ENCODE measurements at places on chromosomes 2 and 18.

- H3K4me3 ChIP-seq = no peak overlapping the region
- DNase-seq = no peak
- H3K36me3 ChIP-seq = no peaks in the 10 kb centered on the region
- no peaks in the 10 kb centered on the region for H3K27me3 ChIP-seq
- peaks cover 4% of the 10 kb centered on the region for H3K4me1 ChIP-seq
Observed at GRCh38 chr2:37718515-37719161, 47.2 kb upstream of the CDC42EP3 start.

- no peak for DNase-seq
- H3K4me3 ChIP-seq = no peak overlapping the region
- no peaks in the 10 kb centered on the region for H3K27me3 ChIP-seq
- no peak overlapping the region for H3K27ac ChIP-seq
- no peaks in the 10 kb centered on the region for H3K4me1 ChIP-seq
Observed at GRCh38 chr2:201938156-201938775, 95.4 kb upstream of the FZD7 start.

DNA sequence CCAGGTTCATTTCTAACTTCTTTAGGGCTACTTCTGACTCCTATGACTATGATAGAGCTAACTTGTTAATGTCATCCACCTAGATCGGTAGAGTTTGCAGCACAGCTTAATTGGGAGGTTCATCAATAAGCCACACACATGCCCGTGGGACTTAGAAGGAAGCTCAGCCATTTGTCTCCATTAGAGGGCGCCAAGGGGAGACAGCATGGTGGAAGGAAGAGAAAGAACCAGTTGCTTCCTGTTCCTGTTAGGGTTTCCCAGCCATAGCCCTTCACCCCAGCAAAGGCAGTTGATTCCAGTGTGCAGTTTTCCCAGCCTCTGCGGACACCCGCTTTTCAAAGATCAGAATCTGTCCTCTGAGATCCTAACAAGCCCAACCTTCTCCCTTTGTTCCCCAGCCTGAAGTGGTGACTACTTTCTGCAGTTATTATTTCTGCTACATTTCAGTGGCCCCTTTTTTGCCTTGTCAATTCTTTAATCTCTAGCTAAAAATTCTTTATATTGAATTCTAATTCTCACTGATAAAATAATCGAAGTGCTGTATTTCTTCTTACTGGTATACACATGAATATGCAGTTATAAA is 30.3 kb downstream of the MAIP1 start:
- peak; percentile 42 for DNase-seq
- H3K4me1 ChIP-seq = no peaks in the 10 kb centered on the region
- H3K27ac ChIP-seq = no peak overlapping the region
- H3K4me3 ChIP-seq = no peak overlapping the region

GRCh38 chr2:206275312-206276055 is 1.0 kb downstream of the ZDBF2 start:
- H3K4me3 ChIP-seq = peak overlapping the region; percentile 61
- DNase-seq = peak; percentile 28
- H3K27me3 ChIP-seq = peaks cover 11% of the 10 kb centered on the region
- H3K4me1 ChIP-seq = peaks cover 13% of the 10 kb centered on the region
- no peaks in the 10 kb centered on the region for H3K36me3 ChIP-seq

DNA sequence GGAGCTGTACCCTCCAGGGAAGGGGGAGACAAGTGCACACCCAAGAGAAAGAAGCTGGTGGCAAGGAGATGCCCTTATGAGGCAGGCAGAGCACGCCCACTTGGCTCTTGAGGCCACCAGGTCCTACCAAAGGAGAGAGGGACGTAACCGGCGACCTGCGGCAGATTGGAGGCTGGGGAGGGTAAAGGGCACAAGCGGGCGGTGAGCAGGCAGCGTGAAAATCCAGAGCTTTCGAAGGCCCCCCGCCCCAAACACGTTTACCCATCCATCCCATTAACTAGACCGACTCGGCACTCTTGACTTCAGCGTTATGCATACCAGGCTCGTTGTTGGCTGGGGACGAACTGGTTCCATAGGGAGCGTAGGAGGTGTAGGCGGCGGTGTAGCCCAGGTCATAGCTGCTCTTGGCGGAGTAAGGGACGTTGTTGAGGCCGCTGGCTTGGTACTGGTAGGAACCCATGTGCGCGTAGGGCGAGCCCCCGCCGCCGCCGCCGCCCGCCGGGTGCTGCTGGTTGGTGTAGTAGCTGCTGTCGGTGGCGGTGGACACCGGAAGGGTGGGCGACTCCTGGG is 794 bp downstream of the DLX2 start:
- no peak for DNase-seq
- no peaks in the 10 kb centered on the region for H3K36me3 ChIP-seq
- peaks cover 86% of the 10 kb centered on the region for H3K4me1 ChIP-seq
- H3K27me3 ChIP-seq = peaks cover 96% of the 10 kb centered on the region
- no peak overlapping the region for H3K27ac ChIP-seq

DNA sequence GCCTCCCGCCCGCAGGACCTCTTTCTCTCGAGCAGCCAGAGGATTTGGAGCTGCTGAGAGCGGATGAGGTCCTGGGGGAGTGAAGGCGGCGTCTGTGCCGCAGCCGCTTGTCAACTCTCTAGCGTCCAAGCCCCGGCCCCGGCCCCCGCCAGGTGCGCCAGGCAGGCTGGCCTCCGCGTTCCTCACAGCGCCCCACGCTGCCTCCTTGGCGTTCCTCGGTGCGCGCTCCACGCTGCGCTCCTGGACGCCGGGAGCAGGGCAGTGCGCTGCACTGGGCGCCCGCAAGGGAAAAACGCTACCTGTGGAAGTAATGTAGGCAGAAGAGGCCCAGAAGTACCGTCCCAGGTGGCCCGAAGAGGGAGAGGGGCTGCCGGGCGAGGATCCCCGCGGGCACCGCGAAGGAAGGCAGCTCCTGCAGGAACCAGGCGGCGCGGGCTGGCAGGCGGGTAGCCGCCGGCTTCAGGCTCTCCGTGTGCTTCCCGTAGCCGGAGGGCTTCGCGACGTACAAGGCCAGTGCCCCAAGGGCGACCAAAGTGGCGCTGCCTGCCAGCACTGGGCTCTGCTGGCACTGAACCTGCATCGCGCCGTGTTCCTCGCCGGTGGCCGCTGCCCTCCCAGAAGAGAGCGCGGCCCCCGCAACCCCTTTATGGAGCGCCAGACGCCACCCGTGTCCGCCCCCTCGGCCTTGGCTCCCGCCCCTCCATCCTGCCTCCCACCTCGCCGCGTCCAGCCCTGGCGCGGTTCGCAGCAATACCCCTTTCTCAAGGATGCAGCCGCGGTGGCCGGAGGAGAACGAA is at the start of gene SRD5A2:
SRD5A2 (minus strand) TSS at position 618 of the 797 bp plus-strand sequence; CDS start at position 580, 38 bp downstream.
- H3K36me3 ChIP-seq = no peaks in the 10 kb centered on the region
- no peak within 1 kb of the TSS for H3K27ac ChIP-seq
- H3K4me1 ChIP-seq = no peaks in the 10 kb centered on the region
- no peak within 1 kb of the TSS for H3K4me3 ChIP-seq
- no peak for DNase-seq
- no peaks in the 10 kb centered on the region for H3K27me3 ChIP-seq

- DNase-seq = no peak
- no peak overlapping the region for H3K27ac ChIP-seq
- H3K4me1 ChIP-seq = no peaks in the 10 kb centered on the region
Observed at GRCh38 chr2:157150747-157151146, 106.8 kb upstream of the GALNT5 start.

- H3K27me3 ChIP-seq = no peaks in the 10 kb centered on the region
- H3K36me3 ChIP-seq = no peaks in the 10 kb centered on the region
- DNase-seq = no peak
- no peak overlapping the region for H3K4me3 ChIP-seq
Observed at GRCh38 chr2:1694371-1695271, 49.7 kb downstream of the PXDN start.

DNA sequence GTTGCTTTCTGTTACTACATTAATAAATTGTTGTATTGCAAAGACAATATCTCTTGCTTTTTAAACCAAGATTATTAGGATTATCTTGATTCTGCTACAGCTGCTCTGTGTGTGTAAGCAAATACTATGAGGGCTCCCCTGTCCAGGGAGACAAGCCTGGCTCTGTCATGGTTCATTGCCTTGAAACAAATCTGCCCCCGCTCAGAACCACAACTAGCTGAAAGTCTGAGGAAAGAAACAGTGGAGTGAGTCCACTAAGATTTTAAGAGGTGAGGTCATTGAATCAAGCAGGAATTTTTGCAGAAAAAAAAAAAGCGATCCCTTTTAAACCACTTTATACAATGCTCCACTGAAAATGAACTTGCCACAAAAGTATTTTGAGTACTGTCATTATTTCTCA is 30.8 kb upstream of the LRRTM4 start:
- H3K36me3 ChIP-seq = no peaks in the 10 kb centered on the region
- H3K4me3 ChIP-seq = no peak overlapping the region
- H3K27me3 ChIP-seq = no peaks in the 10 kb centered on the region
- DNase-seq = no peak
- H3K4me1 ChIP-seq = no peaks in the 10 kb centered on the region

GRCh38 chr2:201985728-201986462 is 47.8 kb upstream of the FZD7 start:
- no peak for DNase-seq
- no peaks in the 10 kb centered on the region for H3K4me1 ChIP-seq
- H3K27ac ChIP-seq = no peak overlapping the region
- no peak overlapping the region for H3K4me3 ChIP-seq

DNA sequence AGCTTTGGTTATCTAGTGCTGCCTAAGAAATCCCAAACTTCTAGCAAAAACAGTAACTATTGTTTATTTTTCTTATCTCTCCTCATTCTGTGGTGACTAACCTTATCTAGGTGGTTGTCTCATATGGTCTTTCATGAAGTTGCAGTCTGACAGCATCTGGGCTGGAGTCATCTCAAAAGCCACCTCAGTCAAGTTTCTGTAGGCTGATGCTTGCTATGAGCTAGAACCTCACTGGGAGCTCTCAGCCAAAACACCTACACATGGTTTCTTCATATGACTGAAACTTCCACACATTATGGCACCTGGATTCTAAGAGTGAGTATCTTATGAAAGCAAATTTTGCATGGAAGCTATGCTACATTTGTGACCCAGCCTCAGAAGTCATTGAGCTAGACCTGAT is 596.4 kb upstream of the VRK2 start:
- DNase-seq = no peak
- H3K4me3 ChIP-seq = no peak overlapping the region
- H3K4me1 ChIP-seq = no peaks in the 10 kb centered on the region
- no peak overlapping the region for H3K27ac ChIP-seq
- no peaks in the 10 kb centered on the region for H3K27me3 ChIP-seq
- H3K36me3 ChIP-seq = no peaks in the 10 kb centered on the region

GRCh38 chr2:157497638-157498314 is 53.9 kb upstream of the CYTIP start:
- no peaks in the 10 kb centered on the region for H3K36me3 ChIP-seq
- peak; percentile 35 for DNase-seq
- no peak overlapping the region for H3K4me3 ChIP-seq
- H3K27me3 ChIP-seq = no peaks in the 10 kb centered on the region
- H3K27ac ChIP-seq = no peak overlapping the region

- no peak for DNase-seq
- no peak overlapping the region for H3K27ac ChIP-seq
- H3K27me3 ChIP-seq = no peaks in the 10 kb centered on the region
- H3K4me3 ChIP-seq = no peak overlapping the region
- H3K4me1 ChIP-seq = no peaks in the 10 kb centered on the region
- H3K36me3 ChIP-seq = no peaks in the 10 kb centered on the region
Observed at GRCh38 chr18:72866901-72867745, 664 bp downstream of the NETO1 start.

DNA sequence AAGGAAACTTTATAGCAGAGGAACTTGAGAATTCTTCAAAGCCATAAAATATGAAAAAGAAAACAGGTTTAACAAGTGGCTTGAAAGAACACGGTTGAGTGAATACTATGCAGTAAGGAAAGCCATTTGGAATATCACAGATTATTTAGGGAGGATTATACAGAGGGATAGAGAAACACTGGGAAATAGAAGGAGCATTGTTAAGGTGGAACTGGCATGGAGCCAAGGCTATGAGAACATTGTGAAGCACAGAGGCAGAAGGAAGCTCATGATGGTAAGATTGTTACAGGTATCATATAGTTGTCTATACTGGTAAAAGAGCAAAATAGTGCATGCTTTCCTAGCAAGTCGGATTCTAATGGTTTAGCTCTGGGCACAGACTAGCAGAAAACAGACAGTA is 87.1 kb downstream of the SS18 start:
- H3K27ac ChIP-seq = no peak overlapping the region
- DNase-seq = no peak
- H3K27me3 ChIP-seq = no peaks in the 10 kb centered on the region
- no peak overlapping the region for H3K4me3 ChIP-seq
- no peaks in the 10 kb centered on the region for H3K4me1 ChIP-seq
- no peaks in the 10 kb centered on the region for H3K36me3 ChIP-seq

DNA sequence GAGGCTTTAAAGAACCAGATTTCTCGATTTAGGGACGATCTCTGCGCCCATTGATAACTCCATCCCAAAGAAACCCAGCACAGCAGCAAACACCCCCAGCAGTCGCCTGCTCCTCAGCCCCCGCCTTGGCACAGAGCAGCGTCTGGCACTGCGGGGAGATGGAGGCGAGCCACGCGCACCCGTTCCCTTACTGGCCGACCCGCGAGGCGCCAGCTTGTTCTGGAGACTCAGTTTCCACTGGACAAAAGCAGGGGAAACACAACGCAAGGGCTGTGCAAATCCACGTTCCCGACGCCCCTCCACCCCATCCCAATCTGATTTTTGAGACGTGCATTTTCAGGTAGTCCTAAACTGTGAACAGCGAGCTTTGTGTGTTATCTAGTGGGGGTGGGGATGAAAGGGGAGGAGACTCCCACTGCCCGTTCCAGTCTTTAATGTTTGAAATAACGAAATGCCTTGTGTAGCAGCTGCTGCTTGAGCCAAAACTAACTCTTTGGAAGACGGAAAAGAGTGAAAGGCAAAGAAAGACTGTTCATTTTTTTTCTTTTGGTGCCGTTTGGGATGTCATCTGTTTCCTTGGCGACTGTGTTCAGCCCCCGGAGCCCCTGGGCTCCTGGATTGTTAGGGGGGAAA is 143.2 kb downstream of the MEIS1 start:
- no peaks in the 10 kb centered on the region for H3K4me1 ChIP-seq
- DNase-seq = no peak
- no peaks in the 10 kb centered on the region for H3K36me3 ChIP-seq
- H3K27ac ChIP-seq = no peak overlapping the region
- H3K27me3 ChIP-seq = peaks cover 28% of the 10 kb centered on the region

- H3K27me3 ChIP-seq = no peaks in the 10 kb centered on the region
- DNase-seq = no peak
- peaks cover 2% of the 10 kb centered on the region for H3K4me1 ChIP-seq
- no peaks in the 10 kb centered on the region for H3K36me3 ChIP-seq
Observed at GRCh38 chr2:111627256-111627655, 256.7 kb downstream of the ANAPC1 start.

DNA sequence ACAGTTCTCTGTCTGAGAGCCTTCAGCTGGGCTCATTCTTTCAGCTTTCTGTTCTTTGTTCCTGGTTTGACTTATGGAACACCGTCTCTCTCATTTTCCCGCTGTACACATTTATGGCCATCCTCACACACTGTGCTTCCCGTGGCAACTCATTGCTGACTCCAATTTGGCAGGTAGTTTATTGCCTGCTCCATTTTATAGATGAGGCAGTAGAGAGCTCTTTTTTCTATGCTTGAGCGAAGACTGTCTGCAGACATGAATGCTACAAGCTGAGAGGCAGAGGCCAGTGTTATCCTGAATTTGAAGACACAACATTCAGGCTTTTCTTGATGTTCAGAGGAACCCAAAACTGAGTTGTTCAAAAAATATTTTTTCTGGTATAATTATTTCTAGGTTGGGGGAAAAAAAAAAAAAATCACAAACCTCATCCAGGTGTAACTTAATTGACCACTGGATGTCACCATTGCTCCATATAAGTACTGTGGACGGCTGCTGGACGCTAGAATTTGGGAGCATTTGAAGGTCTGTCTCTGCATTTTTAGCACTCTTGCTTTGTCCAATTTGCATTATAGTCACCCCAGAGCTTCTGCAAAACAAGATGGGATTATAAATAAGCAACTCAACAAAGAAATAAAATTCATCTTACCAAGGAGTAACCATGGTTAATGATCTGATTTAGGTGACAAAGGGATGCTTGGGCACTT is 83.5 kb downstream of the HRH4 start:
- H3K36me3 ChIP-seq = no peaks in the 10 kb centered on the region
- H3K27me3 ChIP-seq = no peaks in the 10 kb centered on the region
- no peak overlapping the region for H3K27ac ChIP-seq
- DNase-seq = no peak
